ENCODE measurements at places on chromosomes 6 and 20.

- no peak for DNase-seq
Observed at GRCh38 chr20:49140411-49140810, 47.7 kb downstream of the STAU1 start.

DNA sequence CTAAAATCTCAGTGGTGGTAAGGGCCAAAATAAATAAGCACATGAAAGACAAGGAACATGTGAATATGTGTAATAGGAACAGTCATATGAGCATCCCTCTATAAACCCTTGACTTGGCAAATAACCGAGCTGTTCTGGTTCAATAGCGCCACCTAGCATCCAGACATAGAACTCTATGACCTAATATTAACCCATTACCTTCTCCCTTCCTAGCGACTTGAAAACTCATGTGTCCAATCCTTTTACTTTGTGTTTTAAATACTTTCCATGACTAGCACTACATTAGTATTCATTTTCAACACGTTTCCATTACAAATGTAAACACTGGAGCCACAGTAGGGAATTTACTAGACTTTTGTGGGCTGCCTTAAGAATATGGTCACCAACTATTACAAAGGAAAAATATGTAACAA is 279.7 kb downstream of the UST start:
- peak; percentile 30 for DNase-seq

- DNase-seq: no peak
Observed at GRCh38 chr6:42165016-42165415, 8.1 kb upstream of the GUCA1A start.

DNA sequence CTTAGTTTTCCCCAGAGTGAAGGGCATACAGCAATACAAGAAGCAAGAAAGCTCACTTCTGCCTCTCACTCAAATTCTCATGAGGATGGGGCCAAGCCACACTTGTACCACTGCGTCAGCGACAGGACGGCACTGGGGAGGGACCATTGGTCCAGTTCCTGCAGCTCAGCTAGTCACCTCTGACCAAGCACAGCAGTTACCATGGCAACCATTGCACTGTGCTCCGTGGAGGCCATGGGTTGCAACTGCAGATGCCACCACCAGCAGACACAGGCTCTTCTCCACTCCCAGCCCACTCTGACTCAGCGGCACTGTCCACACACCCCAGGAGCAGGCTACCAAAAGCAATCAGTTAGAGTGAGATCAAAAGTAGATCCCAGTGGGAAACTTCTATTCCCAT is 441.1 kb upstream of the ARID1B start:
- no peak for DNase-seq

GRCh38 chr6:114216789-114217467 is 125.9 kb downstream of the HS3ST5 start:
- DNase-seq: no peak

GRCh38 chr20:17590245-17590644 is 20.4 kb downstream of the DSTN start:
- DNase-seq: no peak

DNA sequence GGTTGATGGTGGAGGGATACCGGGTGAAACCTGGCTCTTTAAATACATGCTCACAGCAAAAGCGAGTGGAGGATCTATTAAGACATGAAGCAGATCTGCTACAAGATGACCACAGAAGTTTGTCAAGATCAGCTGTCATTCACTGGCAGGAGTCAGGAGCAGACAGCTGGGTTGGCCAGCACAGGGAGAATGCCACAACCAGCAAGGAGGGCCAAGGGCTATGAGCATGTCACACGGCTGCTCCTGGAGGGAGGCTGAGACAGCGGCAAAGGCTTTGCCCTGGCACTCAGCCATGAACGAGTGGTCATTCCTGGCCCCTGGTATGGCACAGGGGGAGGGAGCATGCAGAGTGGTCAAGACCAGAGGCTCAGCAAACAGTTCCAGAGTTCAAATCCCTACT is 77.6 kb downstream of the POPDC3 start:
- no peak for DNase-seq
